Colonic mucosa (tissue), 4 donors: ENCODE measurements at places on chromosomes 5 and 9. TPM values are rescaled to one million over a fixed set of nuclear protein-coding genes. Genes with fewer than 3 reads are reported as not detected.

Gene S100Z
- total RNA-seq = not detected

GRCh38 chr5:101929628-101930027 lies 366.5 kb downstream of the SLCO4C1 start:
- H3K36me3 ChIP-seq = no peaks in the 10 kb centered on the region
- no peak for DNase-seq
- no peaks in the 10 kb centered on the region for H3K4me1 ChIP-seq
- H3K4me3 ChIP-seq = no peak overlapping the region

DNA sequence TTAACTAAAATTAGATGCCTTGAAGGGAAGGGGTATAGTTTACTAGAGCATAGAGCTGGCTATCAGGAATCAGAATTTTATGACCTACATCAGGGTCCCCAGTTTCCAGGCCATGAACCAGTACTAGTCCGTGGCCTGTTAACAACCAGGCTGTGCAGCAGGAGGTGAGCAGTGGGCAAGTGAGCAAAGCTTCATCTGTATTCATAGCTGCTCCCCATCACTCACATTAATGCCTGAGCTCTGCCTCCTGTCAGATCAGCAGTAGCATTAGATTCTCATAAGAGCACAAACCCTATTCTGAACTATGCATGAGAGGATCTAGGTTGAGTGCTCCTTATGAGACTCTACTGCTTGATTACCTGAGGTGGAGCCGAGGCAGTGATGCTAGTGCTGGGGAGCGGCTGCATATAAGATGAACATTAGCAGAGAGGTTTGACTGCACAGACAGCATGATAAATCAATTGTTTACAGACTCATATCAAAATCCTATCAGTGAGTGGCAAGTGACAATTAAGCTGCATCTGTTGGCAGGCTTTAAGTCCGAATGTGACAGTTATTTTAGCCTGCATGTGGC lies 44.6 kb downstream of the TAF11L14 start:
- no peak overlapping the region for H3K27ac ChIP-seq
- no peaks in the 10 kb centered on the region for H3K36me3 ChIP-seq
- no peak for DNase-seq
- no peaks in the 10 kb centered on the region for H3K27me3 ChIP-seq

- no peaks in the 10 kb centered on the region for H3K27me3 ChIP-seq
- DNase-seq = no peak
- H3K36me3 ChIP-seq = no peaks in the 10 kb centered on the region
- H3K27ac ChIP-seq = no peak overlapping the region
These were observed 3.4 kb downstream of the C5orf58 start for GRCh38 chr5:170235876-170236864.

DNA sequence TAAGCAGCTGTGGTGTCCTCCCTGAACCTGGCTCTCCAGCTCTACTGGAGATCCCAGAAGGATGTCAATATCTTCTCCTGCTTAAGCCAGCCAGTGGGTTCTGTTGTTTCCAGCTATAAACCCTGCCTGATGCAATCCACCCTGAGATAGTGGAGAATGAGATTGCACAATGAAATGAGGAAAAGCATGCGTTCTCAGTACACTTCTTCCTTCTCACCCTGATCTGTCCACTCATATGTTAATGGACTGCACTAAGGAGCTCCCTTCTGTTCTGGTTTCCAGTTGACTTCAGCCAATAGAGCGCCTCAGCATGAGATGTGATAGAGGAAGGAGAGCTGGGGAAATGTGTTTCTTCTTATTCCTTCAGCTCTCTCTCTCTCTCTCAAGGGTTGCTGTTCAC lies 40.0 kb upstream of the CDH6 start:
- no peaks in the 10 kb centered on the region for H3K27me3 ChIP-seq
- DNase-seq = no peak
- H3K4me3 ChIP-seq = no peak overlapping the region
- no peaks in the 10 kb centered on the region for H3K4me1 ChIP-seq
- H3K27ac ChIP-seq = no peak overlapping the region
- no peaks in the 10 kb centered on the region for H3K36me3 ChIP-seq

DNA sequence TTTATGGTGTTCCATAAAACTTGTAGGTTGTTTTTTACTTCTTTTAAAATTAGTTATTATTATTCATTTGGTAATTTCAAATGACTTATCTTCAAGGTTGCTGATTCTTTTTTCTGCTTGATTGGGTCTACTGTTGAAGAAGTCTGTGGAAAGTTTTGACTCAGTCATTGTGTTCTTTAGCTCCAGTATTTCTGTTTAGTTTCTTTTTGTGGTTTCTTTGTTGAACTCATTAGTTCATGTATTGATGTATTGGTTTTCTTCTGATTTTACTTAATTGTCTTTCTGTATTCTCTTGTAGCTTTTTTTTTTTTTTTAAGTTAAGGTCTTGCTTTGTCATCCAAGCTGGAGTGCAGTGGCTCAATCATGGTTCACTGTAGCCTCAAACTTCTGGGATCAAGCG lies 345.4 kb upstream of the MEF2C start:
- no peaks in the 10 kb centered on the region for H3K27me3 ChIP-seq
- DNase-seq = no peak
- H3K4me3 ChIP-seq = no peak overlapping the region
- H3K27ac ChIP-seq = no peak overlapping the region
- no peaks in the 10 kb centered on the region for H3K4me1 ChIP-seq
- H3K36me3 ChIP-seq = no peaks in the 10 kb centered on the region

DNA sequence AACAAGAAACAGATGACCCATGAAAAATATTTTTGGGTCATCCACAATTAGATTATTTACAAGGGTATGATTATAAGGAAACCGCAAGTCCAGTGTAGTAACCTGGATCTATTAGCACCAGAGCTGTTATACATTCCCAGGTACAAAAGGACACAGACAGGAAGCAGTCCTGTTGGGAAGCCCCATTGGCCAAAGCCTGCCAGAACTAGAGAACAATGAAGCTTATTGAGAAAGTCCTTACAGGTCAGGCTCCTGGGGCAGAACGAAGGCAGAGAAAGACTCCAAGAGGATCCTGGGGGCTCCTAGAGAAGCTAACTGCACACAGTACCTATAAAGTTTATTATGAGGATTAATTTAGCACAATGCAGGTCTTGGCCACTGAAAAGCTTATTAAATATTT lies 169.9 kb downstream of the PARP8 start:
- H3K36me3 ChIP-seq = no peaks in the 10 kb centered on the region
- no peak overlapping the region for H3K27ac ChIP-seq
- no peak overlapping the region for H3K4me3 ChIP-seq
- no peak for DNase-seq
- no peaks in the 10 kb centered on the region for H3K27me3 ChIP-seq
- H3K4me1 ChIP-seq = no peaks in the 10 kb centered on the region

DNA sequence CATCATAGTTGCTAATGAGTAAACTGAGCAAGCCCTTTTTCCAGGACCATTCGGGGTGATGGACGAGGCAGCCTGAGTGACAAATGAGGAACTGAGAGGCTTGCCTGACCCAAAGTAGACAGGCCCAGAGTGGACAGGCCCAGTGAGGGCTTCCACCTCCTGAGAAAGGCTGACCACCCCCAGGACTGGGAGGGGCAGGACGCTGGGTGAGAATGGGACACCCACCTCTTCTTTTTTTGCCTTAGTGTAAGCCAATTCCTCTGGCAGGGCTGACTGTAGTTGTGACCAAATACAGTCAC lies 68.3 kb downstream of the MACROH2A1 start:
- H3K27me3 ChIP-seq = no peaks in the 10 kb centered on the region
- DNase-seq = no peak
- no peak overlapping the region for H3K27ac ChIP-seq
- H3K36me3 ChIP-seq = no peaks in the 10 kb centered on the region

DNA sequence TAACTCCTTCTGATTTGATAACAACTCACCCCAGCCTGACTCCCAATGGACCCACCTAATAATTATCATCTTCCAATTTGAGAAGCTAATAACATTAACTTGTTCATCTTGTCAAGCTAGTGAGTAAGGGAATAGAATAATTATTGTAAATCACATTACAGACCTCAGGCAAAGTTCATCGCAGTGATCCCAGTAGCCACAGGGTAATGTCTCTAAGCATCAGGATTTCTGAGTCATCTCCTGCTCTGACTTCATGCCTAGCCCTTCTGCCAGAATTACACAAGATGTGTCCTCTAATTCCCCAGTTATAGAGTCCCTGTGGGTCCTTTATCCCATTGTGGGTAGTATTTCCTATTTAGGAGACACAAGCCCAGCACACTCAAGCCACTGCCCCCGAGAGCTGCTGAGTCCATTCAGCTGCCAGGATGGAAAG lies 365.7 kb downstream of the DEPDC1B start:
- no peak overlapping the region for H3K4me3 ChIP-seq
- H3K27ac ChIP-seq = no peak overlapping the region
- H3K27me3 ChIP-seq = no peaks in the 10 kb centered on the region
- no peak for DNase-seq
- no peaks in the 10 kb centered on the region for H3K4me1 ChIP-seq

GRCh38 chr9:9504869-9505268 lies 1107.9 kb downstream of the PTPRD start:
- no peak for DNase-seq
- H3K27me3 ChIP-seq = no peaks in the 10 kb centered on the region
- H3K4me1 ChIP-seq = no peaks in the 10 kb centered on the region
- H3K4me3 ChIP-seq = no peak overlapping the region

- peaks cover 93% of the 10 kb centered on the region for H3K27me3 ChIP-seq
- H3K36me3 ChIP-seq = no peaks in the 10 kb centered on the region
- no peak overlapping the region for H3K27ac ChIP-seq
- H3K4me1 ChIP-seq = no peaks in the 10 kb centered on the region
- no peak for DNase-seq
- peak overlapping the region; percentile 7 for H3K4me3 ChIP-seq
These were observed 735 bp downstream of the DMRT3 start for GRCh38 chr9:976943-977837.

DNA sequence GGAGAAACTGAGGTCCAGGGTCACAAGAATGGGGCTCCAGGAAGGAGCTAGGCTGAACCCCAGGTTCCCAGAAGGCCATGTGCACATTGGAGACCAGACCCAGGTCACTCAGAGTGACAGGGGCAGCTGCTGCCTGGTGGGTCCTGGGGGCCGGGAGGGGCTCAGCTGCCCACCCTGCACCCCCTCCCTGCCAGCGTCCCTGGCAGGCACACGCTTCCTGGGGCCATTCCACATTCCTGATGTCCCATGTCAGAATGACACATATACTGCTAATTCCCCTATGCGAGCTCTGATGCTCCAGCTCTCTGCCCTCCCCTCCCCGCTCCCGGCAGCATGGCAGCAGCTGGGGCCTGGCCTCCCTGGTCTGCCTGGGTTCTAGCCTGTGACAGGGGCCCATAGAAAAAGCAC lies 14.0 kb downstream of the FGFR4 start:
- H3K27me3 ChIP-seq = no peaks in the 10 kb centered on the region
- no peak overlapping the region for H3K27ac ChIP-seq
- no peak overlapping the region for H3K4me3 ChIP-seq
- no peaks in the 10 kb centered on the region for H3K4me1 ChIP-seq
- no peak for DNase-seq
